CD8-positive, alpha-beta T cell (primary cell): ENCODE measurements at places on chromosomes 13 and 19.
A peak's percentile ranks its signal among the peaks of the same experiment; 100 is the strongest.

DNA sequence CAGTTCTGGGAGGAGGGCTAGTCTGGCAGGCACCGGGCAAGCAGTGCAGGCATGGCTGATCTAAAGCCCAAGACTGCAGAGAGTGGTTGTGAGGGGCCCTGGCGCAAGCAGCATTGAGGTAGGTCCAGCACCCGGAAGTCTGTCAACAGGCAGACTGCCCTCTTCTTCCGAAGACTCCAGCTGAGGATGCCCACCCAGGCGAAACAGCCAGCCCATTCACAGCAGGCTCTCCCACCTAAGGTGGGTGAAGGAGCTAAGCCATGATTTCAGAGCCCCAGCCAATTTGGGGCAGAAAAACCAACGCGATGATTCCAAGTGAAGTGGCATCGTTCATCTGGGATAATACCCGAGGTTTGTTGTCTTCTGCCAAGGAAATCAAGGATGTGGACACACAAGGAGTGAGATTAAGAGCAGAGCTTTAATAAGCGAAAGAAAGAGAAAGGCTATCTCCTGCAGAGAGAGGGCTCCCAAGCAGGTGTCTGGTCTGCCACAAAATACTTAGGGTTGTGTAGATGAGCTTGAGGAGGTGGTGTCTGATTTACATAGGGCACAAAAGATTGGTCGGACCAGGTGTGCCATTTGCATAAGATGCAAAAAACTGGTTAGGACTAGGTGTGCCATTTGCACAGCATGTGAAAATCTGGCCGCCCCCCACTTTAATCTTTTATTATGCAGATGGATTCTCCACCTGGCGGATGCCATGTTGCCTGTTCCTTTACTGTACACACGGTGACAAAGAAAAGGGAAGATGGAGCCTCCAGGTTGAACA is 22.6 kb downstream of the FAM124A start:
- DNase-seq = no peak

DNA sequence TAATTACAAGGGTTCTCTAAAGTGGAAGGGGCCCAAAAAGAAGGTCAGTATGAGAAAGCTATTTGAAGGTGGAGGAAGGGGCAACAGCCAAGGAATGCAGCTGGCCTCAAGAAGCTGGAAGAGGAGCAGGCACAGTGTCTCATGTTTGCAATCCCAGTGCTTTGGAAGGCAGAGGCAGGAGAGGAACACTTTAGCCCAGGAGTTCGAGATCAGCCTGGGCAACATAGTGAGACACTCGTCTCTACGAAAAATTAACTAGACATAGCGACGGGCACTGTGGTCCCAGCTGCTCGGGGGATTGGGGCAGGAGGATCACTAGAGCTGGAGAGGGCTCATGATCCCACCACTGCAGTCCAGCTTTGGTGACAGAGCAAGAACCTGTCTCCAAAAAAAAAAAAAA is 656 bp upstream of the NEK3 start:
- DNase-seq = no peak

DNA sequence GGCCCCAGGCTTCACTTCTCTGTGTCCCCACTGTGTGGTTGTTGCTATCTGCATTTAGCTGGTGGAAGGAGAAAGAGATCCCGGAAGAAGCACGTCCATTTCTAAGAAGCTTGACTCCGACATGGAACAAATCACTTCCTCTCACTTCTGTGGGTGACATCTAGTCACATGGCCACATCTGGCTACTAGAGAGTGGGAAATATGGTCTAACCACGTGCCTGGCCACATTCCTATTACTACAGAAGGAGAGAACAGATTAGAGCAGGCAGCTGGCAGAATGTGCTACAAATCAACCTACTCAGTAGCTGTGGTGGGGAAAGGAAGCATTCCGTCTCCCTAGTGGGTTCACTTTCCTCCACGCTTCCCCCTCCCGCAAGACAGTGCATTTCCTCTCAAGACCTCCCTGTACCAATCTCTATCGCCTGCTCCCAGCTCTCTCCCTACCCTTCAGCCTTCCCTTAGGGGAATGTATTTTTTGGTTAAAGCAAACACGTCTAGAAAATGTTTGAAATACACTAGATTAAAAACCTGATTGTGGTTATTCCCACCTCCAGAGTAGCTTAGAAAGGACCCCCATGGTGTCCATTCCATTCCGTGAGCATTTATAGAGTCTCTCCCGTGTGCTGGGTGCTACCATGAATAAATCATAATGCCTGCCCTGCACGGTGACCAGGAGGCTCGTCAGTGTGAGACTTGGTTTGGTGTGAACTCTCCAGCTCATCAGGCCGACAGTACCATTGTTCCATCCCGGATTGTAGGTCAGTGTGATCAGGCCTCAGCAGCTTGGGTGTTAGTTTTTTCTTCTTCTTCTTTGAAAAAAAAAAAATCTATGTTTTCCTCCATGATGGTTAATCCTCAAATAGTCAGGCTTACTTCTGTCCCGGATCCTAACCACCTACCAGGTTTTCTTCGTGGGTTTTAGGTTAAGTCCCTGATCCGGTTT is 8.0 kb upstream of the AMER2 start:
- no peak for DNase-seq

DNA sequence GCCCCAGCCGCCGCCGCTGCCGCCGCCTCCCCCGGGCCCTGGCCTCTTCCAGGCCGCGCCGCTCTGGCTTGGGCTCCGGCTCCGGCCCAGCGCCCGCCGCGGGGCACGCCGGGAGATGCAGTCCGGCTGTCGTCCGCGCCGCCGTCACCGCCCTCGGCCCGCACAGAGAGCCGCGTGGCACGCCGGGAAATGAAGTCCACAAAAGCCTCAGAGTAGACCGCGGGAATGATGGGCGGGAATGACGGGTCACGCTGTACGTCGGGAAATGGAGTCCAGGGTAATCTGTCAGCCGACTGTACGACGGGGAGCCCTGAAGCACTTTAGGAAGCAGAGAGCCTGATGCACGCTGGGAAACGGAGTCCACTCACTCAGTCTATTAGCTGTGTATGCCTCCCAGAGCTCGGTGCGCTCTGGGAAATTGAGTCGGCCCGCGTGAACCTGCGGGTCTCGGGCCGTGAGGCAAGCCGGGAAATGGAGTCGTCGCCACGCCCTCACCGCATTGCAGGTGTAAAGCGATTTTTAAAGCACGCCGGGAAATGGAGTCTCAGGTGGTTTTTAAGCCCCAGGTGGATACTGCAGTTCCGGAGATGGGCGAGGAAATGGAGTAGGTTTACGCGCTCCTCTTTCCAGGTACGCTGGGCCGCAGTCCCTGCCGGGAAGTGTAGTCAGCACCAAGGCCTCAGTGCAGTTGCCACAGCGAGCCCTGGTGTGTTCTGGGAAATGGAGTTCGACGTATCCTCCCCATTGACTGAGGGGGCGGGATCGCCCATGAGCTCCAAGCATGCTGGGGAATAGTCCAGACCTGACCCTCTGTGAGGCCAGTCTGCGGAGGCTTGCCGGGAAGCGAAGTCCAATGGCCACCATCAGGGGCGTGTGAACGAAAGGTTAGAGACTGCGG is at the start of gene GSK3A:
GSK3A (minus strand) TSS at position 91 of the 898 bp plus-strand sequence. CDS start 137 bp downstream, outside the sequence.
- DNase-seq = peak; percentile 91

GRCh38 chr19:46659151-46660007 is 1.6 kb downstream of the DACT3 start:
- DNase-seq = no peak

GRCh38 chr19:33647146-33647545 is 25.4 kb downstream of the CHST8 start:
- no peak for DNase-seq

- DNase-seq = no peak
Measured at GRCh38 chr19:40639638-40639982, 38.4 kb downstream of the LTBP4 start.

- DNase-seq = peak; percentile 43
Measured at GRCh38 chr19:3094601-3095440, 659 bp downstream of the GNA11 start.

DNA sequence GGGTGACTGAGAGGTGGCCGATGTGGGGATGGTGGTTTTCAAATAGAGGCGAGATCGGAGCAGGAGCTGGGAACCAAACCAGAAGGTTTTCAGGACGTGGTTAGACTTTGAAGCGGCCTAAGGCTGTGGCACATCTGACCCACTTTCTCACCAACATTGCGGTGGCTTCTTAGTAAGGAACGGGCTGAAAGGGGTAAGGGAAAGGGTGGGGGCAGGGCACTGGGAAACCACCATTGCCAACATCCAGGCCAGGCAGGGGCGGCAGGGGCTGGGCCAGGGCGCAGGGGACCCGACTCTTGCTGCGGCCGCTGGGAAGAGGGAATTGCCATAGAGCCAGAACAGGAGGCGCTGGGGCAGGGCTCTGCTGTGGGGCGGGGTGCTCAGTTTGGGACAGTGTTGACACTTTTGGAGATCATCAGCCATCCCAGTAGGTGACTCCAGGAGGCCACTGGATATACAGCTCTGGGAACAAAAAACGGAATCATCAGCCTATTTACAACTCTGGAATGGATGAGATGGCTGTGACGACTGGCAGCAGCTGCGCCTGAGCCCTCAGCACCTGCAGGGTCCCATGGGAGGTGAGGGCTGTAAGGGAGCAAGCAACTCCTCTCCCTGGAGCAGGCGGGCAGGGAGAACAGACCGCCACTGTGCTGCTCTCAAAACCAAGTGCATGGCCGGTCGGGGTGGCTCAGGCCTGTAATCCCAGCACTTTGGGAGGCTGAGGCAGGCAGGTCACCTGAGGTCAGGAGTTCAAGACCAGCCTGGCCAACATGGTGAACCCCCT is 52.2 kb downstream of the IRS2 start:
- DNase-seq = no peak

DNA sequence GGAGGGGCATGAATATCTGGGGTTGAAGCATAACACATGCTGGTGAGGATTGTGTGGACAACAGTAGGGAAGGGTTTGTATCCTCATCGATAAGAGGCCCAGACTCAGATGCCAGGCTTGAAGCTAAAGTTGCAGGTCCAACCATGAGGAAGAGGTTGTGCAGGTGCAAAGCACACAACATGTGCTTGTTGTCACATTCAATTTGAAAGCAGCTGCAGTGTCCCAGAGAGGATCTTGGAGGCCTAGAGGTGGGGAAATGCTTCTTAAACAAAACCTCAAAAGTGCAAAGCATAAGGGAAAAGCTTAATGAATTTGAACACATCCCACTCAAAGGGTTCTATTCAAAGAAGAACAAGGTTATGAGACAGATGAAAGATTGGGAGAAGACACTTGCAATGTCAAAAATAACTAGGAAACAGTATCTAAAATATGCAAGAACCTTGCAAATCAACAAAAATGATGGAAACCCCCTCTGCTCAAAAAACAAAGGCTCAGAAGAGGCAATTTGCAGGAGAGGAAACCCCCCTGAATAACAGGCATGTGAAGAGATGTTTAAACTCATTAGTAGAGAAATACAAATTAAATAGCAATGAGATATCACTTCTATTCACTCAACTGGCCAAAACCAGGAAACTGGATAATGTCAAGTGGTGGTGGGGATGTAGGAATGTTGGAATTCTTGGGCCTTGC is 187.1 kb downstream of the KATNAL1 start:
- DNase-seq = no peak

DNA sequence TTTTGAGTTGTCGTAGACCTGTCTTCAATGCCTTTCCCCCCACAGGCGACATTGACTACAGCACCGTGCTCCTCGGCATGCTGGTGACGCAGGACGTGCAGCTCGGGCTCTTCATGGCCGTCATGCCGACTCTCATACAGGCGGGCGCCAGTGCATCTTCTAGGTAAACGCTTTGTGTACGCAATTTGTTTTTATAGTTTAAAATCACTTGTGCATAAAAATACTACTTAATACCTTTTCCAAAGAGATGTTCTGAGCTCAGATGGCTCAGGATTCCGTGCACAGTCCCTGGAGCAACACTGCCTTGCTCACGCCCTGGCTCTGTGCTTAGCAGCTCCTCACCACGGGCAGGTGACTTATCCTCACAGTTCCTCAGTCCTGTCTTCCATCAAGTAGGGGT is 30.1 kb upstream of the DCUN1D2 start:
- DNase-seq = no peak

GRCh38 chr13:21938168-21938567 is 267.3 kb downstream of the FGF9 start:
- no peak for DNase-seq

- DNase-seq = no peak
Measured at GRCh38 chr19:23060016-23060415, 56.8 kb upstream of the ZNF730 start.

GRCh38 chr13:48816700-48817099 is 159.0 kb upstream of the FNDC3A start:
- DNase-seq = no peak

DNA sequence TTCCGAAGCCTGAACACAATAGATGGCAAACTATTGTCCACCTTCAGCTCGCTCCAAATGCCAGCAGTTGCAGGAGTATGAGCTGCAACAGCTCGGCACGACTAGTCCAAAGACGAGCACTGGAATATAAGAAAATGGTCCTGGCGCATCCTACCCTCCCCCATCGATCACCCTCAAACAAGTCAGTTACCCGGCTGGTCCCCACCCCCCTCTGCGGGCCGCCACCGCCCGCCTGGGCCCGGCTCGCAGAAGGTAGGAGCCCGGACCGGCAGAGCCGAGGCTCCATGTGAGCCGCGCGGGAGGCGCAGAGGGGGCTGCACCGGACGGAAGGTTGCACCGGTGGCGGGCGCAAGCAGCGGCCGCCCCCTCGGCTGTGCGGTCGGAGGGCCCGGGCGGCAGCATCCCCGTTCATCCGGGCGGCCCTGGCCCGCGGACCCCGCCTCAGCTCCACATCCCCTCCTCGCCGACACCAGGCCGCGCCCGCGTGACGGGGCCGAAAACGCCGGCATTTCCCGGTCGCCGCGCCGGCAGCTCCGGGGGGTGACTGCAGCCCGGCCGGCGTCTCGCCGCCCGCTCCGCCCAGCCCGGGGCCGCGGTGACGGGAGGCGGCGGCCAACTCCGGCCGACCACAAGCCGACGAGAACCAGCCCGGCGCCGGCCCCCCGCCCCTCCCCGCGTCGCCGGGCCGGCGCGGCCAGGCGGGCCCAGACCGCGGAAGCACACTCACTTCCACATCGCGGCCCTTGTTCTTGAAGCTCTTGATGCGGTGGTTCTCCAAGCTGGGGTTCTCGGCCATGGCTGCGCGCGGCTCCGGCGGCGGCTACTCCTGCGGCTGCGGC is 552 bp downstream of the KPNA3 start:
- DNase-seq = peak; percentile 47

- DNase-seq = no peak
Measured at GRCh38 chr19:4014541-4015491, 7.3 kb downstream of the PIAS4 start.

DNA sequence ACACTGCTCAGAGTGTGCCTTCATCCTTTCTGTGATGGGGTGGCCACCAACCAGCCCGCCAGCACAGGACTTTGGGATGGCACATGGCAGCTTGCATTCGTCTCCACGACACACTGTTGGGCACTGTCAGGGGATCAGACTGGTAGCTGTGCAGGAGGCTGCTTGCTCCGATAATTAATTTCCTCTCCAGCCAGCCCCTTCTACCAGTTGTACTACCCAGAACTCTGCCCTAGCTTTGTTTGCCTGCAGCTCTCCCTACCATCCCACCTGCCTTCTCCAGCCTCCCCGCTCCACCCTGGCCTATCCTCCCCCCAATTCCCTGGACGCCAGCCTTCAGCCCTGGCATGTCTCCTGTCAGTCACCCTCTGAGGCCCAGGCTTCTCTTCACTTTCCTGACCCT is 228.3 kb downstream of the TSHZ3 start:
- DNase-seq = no peak

GRCh38 chr13:46721054-46721453 is 75.9 kb downstream of the ESD start:
- DNase-seq = peak; percentile 21
